ENCODE measurements at places on chromosomes 5 and 9.
A peak's percentile ranks its signal among the peaks of the same experiment; 100 is the strongest.

DNA sequence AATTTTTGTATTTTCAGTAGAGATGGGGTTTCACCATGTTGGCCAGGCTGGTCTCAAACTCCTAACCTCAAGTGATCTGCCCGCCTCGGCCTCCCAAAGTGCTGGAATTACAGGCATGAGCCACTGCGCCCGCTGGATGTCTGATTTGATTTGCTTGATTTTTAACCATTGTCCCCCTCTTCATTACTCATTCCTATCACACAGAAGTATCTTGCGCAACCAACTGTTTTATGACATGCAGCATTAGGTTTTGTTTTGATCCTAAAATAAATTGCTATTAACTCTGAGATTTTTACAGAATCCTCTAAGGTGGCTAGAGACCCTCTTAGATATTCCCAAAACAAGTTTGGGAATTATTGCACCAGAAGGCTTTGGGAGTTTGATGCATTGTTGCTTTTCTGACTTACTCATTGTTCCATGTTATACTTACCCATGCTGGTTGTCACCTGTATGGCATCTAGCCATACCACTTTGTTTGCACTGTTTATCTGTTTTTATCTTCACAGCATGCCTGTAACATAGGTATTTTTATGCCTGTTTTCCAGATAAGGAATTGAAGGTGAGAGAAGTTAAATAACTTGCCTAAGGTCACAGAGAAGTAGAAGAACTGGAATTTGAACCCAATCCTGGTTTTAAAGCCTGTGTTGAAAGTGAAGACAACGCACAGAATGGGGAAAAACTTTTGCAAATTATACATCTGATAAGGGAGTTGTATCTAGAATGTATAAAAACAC is 35.9 kb upstream of the PWWP2A start:
- no peak for DNase-seq

DNA sequence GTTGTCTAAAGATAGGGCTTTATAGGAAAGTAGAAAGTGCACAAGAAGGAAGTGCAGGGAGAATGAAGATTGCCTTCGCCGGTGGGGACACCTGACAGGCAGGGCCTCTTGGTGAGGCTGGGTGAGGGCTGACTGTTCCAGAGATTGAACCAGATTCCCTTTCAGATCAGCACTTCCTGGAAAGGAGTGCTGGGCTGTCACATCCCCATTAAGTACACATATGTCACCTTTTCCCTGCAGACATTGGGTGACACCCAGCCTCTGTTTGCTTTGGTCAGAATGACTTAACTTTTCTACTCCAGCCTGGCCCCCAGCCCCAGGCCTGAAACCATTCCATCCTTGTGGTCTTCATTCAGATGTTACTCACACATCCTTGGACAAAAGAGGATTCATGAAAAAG is 7.4 kb upstream of the SHROOM1 start:
- no peak for DNase-seq

GRCh38 chr5:124963236-124963919 is 216.9 kb upstream of the ZNF608 start:
- DNase-seq: peak; percentile 72

GRCh38 chr5:14143841-14144585 is 871 bp downstream of the TRIO start:
- peak; percentile 58 for DNase-seq

DNA sequence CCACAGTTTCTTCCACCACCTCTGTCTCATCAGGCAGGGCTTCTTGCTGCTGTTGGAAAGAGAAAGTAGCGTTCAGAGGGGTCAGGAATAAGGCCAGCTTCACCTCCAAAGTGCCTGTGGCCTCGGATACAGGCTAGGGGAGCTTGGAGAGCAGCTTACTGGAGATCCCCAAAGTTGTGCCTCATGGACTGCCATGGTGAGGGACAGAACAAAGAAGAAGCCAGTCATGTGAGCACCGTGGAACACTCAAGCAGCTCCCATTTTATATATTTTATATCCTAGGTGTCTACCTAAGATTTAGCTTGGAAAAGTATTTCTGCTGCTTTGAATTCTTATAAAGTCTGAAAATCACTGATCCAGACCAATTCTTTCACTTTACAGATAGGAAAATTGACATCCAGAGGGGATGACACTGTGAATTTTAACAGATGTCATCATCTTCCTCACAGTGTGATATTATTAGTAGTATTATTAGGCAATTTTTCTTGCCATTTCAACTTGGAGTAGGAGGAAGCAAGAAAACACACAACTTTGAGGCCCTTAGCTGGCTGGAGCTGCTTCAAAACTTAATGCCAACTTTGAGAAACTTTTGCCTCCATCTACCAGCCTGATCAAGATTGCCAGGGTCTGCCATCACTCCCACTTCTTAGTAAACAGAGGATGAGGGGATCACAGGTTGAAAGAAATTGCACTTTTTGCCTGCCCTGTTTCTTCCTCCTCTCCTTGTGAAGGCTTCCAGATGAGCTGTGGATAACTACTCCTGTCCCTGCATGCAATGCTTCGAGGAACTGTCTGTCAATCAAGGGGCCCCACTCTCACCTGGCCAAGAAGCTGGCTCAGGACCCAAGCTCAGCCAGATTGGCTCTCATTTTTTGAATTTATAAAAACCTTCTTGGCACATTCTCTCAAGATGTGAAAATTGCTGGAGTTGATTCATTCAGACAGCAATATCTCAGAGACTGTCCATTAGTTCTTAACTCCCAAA is 11.8 kb downstream of the SPARC start:
- DNase-seq: peak; percentile 88

DNA sequence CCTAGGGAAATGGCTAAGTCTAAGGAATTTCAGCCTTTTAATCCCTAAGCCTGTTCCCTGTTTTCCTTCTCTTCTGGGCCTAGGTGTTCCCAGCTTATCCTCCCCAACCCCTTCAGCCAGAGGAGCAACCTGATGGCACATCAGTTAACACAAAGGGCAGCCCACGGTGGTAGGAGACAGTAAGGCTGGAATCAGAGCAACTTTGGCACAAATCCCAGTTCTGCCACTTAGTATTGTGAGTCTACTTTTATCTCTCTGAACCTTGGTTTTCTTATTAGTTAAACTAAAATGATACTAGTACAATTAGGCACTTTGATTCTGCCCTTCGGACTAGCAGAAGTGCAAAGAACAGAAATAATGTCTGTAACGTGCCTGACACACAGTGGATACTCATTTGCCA is 246.8 kb downstream of the SAXO1 start:
- no peak for DNase-seq

DNA sequence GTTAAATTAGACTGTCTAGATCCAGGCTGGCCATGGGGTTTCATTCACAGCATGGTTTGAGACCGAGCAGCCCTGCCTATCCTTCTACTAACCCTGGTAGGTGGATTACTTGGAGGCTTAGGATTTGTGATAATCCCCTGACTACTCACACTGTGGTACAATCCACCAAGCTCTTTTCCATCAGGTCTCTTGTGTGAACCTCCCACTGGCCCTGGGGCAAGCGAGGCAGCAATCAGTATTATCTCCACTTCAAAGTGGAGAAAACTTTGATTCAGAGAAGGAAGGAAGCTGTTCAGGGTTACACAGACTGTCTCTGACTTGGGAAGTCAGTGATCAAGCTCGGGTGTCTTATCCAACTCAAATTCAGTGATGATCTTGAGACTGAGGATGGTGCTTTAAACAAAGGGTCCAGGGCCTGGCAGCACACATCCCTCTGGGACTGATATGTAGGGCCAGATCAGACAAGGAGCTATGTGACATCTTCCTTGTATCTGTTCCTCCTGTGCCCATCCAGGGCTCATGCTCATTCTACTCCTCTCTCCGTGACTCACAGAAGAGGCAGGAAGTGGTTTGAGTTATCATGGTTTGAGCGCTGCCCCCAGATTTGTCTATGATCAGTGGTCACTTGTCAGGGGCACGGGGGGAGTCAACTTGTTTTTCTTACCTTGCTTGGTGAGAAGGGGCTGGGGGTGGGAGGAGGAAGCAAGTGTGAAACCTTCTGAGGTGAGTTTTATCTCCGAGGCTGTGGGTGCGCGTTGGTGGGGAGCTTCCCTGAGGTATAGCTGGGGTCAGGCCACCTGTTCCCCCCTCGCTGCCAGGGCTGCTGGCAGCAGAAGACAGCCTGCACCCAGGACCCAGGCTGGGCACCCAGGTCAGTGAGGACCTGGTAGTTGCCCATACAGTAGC is 48.6 kb downstream of the RGS3 start:
- peak; percentile 69 for DNase-seq

DNA sequence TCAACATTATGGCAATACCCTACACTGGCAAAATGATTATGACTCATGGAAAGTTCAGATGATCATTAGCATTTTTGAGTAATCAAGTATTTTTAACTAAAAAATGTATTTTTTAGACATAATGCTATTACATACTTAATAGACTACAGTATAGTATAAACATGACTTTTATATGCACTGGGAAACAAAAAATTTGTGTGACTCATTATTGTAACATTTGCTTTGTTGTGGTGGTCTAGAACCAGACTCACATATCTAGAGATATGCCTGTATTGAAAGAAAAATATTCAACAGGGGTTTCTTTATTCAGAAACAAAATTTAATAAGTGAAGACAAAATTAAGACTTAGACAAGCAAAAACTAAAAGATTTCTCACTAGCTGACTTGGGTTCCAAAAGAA is 385.3 kb upstream of the RIOK2 start:
- DNase-seq: no peak

DNA sequence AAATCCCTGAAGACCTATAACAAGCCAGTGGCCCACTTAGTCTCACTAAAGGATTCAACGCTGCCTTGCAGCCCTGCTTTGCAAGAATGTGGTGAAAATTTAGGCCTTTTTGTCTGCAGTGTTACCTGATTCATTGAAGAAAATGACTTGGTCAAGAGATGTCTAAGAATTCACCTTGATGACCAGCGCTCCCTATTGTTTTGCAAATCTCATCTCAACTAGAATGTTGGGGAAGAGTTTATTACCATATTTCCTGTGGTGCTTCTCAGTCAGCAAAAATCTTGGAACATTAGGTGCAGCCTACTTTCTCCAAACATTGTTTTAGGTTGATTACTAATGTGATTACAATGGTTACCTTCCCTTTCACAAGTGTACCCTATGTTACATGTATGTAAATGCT is 53.5 kb downstream of the PLK2 start:
- DNase-seq: no peak

- no peak for DNase-seq
Observed at GRCh38 chr5:66680804-66681203, 84.6 kb downstream of the MAST4 start.

DNA sequence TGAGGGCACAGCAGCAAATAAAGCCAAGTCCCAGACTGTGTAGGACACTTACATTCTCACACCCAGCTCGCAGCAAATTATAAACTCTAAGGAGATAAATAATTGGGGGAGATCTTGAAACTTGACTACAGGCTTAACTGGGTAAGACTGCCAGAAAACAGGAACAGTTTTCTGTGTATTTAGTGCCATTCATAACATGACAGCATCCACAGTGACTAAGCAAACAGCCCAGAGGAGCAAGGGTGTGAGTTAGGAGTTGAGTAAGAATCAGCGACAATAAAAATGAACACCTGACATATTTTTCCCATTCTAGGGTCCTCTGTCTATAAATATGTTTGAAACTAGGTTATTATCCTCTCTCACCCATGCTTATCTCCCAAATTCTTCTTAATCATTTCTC is 370.9 kb upstream of the WWC1 start:
- peak; percentile 39 for DNase-seq

- DNase-seq: no peak
Observed at GRCh38 chr5:103327893-103328292, 69.3 kb downstream of the MACIR start.

GRCh38 chr5:147930769-147931168 is 24.4 kb upstream of the C5orf46 start:
- DNase-seq: peak; percentile 82

DNA sequence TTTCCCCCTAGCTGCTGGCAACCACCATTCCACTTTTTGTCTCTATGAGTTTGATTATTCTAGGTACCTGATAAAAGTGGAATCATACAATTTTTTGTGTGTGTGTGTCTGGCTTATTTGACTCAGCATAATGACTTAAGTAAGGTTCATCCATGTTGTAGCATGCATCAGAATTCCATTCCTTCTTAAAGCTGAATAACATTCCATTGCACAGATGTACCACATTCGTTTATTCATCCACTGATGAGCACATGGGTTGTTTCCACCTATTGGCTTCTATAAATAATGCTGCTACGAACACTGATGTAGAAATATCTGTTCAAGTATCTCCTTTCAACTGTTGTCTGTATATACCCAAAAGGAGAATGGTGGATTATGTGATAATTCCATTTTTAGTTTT is 33.7 kb downstream of the AP3B1 start:
- no peak for DNase-seq

DNA sequence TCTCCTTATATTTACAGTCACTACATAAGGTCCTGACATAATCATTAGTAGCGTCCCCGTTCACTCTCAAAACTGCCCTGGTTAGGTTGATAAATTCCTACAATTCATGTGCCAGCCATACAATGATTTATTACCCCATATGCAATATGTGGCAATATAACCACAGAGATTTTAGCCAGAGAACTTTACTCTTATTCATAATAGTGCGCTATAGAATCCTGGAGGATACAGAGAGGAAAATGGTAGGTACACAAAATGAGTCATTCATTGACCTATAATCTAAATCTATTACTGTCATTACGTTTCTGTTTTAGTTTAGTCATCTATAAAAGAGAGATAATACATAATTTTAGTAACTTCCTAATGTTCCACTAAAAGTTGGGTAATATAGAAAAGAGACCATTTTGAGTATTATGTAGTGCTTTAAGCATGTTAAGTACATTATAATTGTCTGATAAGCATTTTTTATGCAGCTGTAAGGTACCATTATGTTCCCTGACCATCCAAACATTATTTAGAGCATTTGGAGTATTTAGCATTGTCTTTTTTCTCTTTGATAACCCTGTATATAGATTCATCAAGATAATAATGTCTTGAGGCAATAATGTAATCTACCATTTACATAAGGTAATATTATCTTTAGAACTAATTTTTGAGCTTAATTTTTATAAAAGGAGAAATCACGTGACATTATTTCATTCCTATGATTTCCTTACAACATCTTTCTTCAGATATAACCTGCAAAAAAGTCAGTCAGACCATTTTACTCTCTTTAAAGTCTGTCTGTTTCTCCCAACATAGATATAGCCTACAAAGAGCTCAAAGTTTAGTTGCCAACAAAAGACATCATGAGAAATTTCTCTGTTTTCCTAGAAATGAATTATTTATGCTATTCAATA is 655.5 kb upstream of the ZNF608 start:
- DNase-seq: no peak

GRCh38 chr9:81666123-81666522 is 23.2 kb downstream of the TLE1 start:
- DNase-seq: no peak

DNA sequence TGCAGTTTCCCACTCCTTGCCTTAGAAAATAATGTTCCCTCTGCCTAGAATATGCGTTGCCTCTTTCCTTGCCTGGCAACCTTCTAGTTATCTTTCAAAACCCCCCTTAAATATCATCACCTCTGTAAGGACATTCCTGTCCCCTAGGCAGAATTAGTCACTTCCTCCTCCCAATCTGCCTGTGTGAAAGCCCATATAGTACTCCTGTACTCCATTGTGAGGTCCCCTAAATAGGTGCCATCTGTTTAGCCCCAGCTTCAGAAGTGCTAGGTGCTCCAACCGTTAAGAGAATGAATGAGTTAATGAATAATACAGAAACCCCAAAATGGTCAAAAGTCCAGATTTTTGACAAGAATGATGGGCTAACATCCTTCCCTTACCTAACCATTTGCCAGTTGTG is 181.4 kb downstream of the GDNF start:
- DNase-seq: no peak
